BE2C (cell line): ENCODE measurements at places on chromosomes 4 and X.

- no peak for DNase-seq
Measured at GRCh38 chr4:41362621-41363383, 106.1 kb downstream of the UCHL1 start.

- DNase-seq = no peak
Measured at GRCh38 chr4:55947912-55948725, 626 bp upstream of the CEP135 start.

DNA sequence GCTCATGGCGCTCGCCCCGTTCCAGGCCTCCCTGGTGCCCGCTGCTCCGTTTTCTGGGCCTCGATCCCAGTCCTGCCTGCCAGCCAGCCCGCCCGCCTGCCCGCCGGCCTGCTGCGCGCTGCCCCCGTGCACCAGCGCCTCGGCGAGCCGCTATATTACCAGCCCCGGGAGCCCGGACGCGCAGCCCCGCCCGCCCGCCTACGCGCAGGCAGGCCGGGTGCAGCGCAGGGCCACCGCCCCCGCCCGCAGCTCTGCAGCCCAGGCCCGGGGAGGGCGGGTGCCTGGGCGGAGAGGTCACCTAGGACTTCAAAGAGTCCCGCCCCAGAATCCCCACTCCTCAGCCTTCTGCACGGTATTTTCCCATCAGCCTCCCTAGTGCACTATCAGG, at the start of gene MAOB:
Gene MAOB, minus strand, starts transcription at position 157 of the 388 bp plus-strand sequence. Its CDS starts 151 bp downstream, at position 6.
- no peak for DNase-seq

DNA sequence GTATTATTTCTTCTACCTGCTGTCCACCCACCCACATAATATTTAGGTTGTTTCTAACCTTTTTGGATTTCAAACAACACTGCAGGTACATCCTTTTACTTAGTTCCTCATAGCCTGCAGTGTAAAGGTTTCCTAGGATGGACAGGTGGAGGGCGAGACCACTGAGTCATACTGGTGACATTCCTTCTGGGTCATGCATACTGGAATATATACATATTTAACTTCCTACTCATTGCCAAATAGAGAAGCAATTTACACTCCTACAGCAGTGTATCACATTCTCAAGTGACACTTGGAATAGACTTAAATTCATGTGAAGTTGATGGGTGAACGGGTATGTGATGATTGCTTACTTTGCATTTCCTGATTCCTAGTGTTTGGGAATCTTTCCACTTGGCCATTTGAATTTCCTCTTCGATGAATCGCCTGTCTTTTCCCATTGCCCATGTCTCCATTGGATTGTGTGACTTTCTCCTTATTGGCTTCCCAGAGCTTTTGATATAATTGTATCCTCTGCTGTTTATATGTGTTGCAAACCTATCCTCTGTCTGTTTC, 8.2 kb upstream of the PPP2R2C start:
- no peak for DNase-seq

- no peak for DNase-seq
Measured at GRCh38 chr4:158255727-158256324, 45.5 kb downstream of the TMEM144 start.

- peak; percentile 61 for DNase-seq
Measured at GRCh38 chr4:183130328-183131155, 31.5 kb downstream of the WWC2 start.

GRCh38 chr4:26566133-26566532, 17.8 kb upstream of the TBC1D19 start:
- no peak for DNase-seq

DNA sequence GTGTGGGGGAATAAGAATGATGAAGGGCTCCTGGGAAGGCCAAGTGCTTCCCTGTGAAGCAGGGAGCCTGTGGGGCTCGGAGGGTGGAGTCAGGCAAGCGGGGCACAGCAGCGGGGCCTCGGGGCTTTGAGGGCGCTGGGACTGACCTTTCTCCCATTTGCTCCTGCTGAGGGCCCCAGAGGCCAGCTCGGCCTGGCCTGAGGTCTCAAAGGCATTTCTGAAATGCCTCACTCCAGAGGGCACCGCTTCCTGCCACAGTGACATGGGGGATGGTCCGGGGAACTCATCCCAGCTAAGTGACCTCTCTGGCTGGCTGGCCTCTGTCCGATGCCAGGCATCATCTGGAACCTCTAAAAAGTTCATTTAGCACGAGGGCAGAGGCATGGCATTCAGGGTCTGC, 98.8 kb upstream of the STX18 start:
- DNase-seq = no peak

DNA sequence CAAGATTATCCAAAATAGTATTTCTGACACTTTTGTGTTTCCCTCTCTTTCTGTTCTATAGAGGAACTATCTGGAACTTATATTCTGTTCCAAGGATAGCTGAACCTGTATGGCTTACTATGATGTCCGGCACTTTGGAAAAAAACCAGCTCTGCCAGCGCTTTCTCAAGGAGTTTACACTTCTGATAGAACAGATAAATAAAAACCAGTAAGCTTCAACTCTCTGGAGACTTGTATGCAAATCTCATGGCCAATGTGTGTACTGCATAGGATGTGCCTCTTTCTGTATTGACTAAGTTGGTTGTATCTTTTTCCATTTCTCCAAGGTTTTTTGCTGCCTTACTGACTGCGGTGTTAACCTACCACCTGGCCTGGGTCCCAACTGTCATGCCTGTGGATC, 92.5 kb downstream of the FNIP2 start:
- no peak for DNase-seq
